ENCODE measurements at places on chromosomes 2 and 18.

GRCh38 chr2:55084641-55085040, 34.4 kb upstream of the RTN4 start:
- no peak for DNase-seq

GRCh38 chr18:48365965-48366364, 43.2 kb downstream of the ZBTB7C start:
- no peak for DNase-seq

GRCh38 chr2:207503234-207503633, 26.5 kb upstream of the CREB1 start:
- DNase-seq, result no peak

GRCh38 chr2:240601061-240601830, 14.7 kb downstream of the CAPN10 start:
- DNase-seq, result no peak

- DNase-seq, result no peak
Observed at GRCh38 chr2:236857246-236857645, 228.4 kb upstream of the COPS8 start.

- no peak for DNase-seq
Observed at GRCh38 chr2:83596592-83597282, 862.3 kb downstream of the SUCLG1 start.

DNA sequence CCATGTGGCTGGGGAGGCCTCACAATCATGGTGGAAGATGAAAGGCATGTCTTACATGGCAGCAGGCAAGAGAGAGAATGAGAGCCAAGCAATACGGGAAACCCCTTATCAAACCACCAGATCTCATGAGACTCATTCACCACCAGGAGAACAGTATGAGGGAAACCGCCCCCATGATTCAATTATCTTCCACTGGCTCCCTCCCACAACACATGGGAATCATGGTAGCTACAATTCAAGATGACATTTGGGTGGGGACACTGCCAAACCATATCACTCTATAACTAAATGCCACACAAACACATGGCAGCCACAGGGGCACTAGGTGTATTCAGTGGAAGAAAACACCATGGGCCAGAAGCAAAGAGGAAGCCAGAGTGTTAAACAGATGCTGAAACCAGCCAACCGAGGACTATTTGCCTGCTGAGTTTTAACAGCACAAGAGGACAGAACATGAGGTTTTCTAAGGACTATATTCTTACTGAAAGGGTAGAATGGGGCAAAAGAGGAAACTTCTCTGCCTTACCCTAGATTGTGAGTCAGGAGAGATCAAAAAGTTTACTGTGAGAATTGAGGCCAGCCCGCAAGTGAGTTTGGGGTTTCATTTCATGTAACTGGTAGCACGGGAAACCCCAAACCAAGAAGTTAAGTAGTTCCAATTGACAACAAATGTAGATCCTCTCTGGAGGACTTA, 49.2 kb downstream of the SIGLEC15 start:
- no peak for DNase-seq

DNA sequence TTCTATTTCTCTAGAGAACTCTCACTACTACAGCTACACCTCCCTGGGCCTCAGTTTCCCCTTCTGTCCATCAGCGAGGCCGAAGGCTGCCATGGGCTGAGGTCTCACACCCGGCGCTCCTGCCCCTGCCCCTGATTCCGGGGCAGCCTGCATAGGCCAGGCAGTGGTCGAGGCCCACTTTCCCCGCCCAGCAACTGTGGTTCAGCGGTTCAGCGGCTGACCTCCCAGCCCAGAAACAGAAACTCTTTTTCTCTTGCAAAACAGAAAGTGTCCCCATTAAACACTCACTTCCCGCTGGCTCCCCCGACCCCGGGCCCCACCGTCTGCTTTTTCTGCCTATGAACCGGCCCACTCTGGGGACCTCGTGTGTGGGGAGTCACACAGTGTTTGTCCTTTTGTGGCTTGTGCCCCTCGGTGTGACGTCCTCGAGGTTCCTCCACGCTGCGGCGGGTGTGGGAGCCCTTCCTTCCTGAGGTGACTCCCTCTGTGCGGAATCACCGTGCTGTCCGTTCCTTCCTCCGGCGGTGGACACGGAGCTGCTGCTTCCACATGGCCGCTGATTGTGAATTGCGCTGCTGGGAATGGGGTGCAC, 16.0 kb downstream of the PDCD1 start:
- DNase-seq, result no peak

GRCh38 chr18:48735080-48735676, 196.3 kb downstream of the CTIF start:
- no peak for DNase-seq

- no peak for DNase-seq
Observed at GRCh38 chr2:130374587-130375290, 18.9 kb downstream of the PTPN18 start.

DNA sequence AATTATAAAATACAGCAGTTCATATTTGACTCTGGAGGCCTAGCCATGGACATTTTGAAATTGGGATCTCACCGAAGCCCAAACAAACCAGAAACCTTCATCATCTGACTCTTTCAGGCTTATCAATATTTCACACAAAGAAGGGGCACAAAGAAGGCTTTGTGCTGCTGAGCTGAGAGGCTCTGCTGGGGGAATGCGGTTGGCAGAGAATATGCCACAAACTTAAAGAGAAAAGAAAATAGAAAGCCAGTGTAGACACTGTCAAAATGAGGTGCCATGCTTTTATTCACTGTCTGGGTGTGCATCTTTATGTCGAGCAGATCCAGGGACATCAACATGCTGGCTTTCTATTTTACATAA, 162.6 kb downstream of the QPCT start:
- DNase-seq, result no peak

DNA sequence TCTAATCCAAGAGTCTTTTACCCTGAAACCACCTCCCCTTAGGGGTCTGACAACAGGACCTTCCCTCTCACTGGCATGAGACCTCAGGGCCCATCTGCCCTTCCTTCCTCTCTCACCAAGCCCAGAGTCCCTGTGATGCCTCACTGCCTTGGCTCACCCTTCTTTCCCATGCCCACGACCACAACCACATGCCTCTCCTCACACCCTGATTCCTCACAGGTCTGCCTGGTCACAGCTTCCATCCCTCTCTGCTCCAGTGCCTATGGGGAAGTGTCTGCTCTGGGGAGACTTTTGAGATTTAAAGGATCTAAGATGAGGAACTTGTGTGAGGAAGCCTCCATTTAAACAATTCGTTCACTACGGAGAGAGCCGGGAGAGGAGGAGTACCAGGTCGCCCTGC, 98.9 kb upstream of the SH3BP4 start:
- DNase-seq, result no peak

DNA sequence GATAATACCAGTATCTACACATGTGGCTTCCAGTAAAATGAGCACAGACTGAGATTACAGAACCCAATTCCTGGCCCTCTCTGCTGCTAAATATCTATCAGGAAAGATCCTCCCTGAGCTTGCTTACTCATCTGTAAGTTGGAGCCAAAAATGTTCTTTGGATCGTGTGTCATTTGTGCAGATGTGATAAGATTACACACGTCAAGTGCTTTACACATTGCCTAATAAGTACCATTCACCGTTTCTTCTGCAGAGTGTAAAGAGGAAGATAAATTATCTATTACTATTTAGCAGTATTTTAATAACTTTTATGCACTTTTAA, 23.2 kb upstream of the SLC20A1 start:
- no peak for DNase-seq

GRCh38 chr18:45660746-45661145, 45.5 kb downstream of the SLC14A2 start:
- no peak for DNase-seq

DNA sequence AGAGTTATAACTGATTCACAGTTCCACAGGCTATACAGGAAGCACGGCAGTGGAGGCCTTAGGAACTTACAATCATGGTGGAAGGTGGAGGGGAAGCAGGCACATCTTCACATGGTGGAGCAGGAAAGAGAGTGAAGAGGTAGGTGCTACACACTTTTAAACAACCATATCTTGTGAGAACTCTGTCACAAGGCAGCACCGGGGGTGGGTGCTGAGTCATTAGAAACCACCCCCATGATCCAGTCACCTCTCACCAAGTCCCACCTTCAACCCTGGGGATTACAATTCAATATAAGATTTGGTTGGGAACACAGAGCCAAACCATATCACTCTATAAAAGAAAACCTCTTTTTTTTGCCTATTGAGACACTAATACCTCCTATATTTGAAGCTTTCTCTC, 1108.5 kb upstream of the CDH2 start:
- no peak for DNase-seq

GRCh38 chr2:37871456-37872191, 53.5 kb upstream of the RMDN2 start:
- DNase-seq, result no peak

- DNase-seq, result no peak
Observed at GRCh38 chr2:190846746-190847145, 33.9 kb upstream of the GLS start.

DNA sequence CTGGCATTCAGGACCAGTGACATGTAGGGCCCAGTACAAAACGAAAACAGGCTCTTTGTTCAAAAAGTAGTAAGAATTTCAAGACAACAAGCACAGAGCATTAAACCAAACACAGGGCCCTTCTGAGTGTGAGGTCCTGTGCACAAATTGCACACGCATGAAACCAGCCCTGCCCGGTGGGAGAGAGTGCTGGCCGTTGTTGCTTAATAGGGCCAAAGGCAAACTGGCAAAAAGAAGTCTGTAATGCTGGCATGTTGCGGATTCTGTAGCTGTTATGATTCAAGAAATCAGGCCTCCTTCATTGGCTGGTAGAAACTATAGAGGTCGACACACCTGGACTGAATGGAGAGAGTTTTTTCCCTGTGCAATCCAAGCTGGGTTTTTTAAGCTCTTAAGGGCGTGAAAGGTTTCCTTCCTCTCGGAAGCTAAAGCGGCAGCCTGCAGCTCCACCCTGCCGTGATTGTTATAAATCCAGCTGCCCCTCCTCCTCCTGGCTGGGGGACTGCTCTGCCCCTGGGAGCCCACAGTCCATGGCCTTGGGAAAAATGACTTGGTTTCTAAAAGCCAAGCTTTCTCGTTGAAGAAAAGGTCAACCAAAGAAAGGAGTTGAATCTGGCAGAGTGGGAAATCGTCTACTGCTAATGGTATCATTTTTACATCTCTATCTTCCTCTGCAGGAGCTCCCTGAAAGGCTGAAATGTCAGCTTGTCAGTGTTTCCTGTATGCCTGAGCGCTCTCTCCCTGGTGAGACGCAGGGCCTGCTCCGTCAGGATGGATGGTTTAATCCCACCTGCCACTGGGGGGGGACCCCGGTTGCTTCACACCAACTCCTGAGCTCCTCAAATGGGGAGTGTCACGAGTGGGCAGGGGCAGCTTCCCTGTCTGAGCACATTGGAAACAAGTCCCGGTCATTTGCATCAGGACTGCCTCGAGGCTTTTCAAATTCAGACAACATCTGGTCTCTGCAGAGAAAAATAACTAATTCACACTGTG, 143.6 kb downstream of the ALPK2 start:
- DNase-seq, result no peak

DNA sequence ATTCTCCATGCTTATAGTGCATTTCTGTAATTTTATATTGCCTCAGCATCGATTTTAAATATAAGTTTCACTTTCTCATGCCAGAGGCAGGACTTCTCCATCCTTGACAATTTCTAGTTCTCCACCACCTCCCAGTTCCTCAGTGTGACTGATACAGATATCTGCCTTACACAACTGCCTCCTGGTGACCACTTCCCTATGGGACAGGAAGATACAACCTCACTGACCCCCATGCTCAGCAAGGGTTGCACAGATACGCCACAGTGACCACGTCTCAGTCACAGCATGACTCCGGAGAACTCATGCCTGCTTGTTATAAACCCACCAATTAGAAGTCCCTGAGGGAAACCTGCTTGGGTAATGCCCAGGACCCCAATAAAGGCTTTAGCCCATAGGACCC, 284.0 kb upstream of the MC4R start:
- no peak for DNase-seq

DNA sequence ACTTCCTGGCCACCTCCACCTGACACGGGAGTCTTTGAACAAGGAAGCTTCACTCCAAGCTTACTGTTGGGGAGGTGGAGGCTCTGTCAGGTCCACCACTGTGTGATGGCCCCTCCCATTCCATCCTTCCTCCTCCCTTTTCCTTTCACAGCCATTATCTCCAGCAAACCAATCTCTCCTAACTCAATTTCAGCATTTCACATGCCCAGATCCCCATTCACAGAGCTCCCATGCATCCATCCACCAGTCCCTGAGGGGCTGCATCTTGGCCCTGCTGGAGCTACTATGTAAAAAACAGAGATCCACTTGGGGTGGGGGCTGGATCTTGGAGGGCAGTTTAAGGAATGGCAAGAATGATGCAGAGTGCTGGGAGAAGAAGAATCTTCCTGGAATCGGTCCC, 129.0 kb upstream of the COPS8 start:
- DNase-seq, result no peak

GRCh38 chr2:86143307-86143706, 37.3 kb downstream of the PTCD3 start:
- DNase-seq, result no peak

- DNase-seq, result no peak
Observed at GRCh38 chr2:234245945-234246344, 195.4 kb downstream of the SPP2 start.

DNA sequence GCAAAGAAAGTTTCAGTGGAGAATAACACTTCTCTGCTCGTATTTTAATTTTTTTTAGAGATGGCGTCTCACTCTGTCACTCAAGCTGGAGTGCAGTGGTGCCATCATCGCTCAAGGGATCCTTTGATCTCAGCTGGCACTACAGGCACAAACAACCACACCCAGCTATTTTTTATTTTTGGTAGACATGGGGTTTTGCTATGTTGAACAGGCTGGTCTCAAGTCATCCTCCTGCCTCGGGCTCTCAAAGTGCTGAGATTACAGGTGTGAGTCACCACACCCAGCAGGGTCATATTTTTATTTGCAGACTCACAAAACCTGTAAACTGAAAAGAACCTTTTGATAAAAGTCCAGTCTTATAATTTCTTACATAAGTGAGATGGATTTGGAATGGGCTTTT, 2.6 kb downstream of the TRAK2 start:
- no peak for DNase-seq

- DNase-seq, result no peak
Observed at GRCh38 chr2:166090346-166090745, 37.5 kb downstream of the SCN1A start.

GRCh38 chr2:159744363-159744762, 32.1 kb downstream of the MARCHF7 start:
- DNase-seq, result no peak

- no peak for DNase-seq
Observed at GRCh38 chr2:5877360-5877759, 185.2 kb downstream of the SOX11 start.

- no peak for DNase-seq
Observed at GRCh38 chr18:9637036-9637767, 22.8 kb upstream of the PPP4R1 start.

DNA sequence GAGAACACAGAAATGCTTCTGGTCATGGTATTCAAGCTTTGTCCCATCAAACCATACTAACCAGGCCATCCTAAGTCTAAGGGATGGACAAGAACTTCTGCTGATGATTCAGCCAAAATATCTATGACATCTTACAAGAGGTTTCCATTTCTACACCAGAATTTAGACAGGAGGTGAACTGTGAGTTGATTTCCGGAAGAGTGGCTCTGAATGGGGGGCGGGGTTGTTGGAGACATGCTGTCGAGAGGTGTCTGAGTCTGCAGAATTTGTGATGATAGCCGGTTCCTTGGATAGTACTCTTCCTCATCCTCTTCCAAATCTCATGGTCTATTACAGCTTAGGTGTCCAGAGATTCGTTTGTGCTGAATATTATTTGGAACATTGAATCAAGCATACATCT, 408.7 kb upstream of the TCF4 start:
- no peak for DNase-seq
